ENCODE measurements at places on chromosomes 7 and 10. TPM values are rescaled to one million over a fixed set of nuclear protein-coding genes. Genes with fewer than 3 reads are reported as not detected.

TEX36 gene
- total RNA-seq: not detected

FGL2 gene
- under 0.01 TPM for total RNA-seq

PILRA gene
- total RNA-seq: not detected

CFAP46 gene
- total RNA-seq: 1.3 TPM

INMT gene
- 0.15 TPM for total RNA-seq
